ENCODE measurements at places on chromosomes 13 and 19.

GRCh38 chr19:23956051-23956450 is 41.4 kb downstream of the ZNF726 start:
- DNase-seq = no peak

GRCh38 chr19:10565028-10565566 is 713 bp downstream of the KRI1 start:
- peak; percentile 41 for DNase-seq

GRCh38 chr19:5953680-5954213 is 24.2 kb downstream of the RANBP3 start:
- no peak for DNase-seq

DNA sequence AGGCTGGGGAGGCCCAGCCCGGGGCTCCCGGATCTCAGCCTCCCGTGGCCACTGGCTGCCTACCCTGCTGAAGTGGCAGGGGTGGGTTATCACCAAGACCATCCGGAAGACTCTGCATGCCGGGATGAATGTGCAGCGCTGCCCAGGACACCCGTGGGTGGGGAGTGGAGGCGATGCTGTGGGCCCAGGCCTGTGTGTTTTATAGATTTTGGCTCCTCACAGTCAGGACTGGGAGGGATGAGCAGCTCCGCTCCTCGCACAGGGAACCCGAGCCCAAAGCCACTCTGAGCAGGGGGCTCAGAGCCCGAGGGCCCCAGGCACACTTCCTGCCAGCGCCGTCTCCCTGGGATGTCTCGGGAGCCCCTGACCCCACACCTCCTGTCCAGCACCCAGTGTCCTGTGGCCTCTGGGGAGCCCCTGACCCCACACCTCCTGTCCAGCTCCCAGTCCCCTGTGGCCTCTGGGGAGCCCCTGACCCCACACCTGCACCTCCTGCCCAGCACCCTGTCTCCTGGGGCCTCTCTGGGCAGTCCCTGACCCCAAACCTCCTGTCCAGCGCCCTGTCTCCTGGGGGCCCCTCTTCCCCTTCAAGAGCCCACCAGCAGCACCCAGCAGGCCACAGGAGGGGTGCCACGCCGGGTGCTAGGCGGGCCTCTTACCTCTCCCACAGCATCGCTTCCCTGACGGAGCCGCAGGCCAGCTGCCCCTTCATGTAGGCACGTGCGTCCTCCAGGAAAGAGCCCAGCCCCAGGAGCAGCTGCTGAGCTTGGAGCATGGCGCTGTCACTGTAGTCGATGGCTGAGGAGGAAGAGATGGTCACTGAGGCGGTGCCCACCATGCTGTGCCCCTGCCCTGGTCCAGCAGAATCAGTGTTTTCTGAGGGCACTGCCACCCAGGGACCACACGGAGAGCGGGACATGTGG is 31.4 kb downstream of the NAXD start:
- DNase-seq = no peak

DNA sequence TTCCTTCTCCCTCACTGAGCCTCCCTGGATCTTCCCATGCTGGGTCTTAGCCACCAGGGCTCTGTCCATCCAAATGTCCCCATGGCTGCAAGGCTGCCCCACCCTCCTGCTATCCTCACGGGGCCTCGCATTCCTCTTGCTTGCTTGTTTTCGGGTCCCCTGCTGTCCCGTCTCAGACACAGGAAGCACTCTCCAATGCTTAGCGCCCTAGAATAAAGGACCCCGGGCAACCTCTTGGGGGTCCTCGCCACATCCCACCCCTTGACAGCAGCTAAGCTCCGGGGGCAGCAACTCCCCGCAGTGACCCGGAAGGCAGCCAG is 23.7 kb downstream of the SH3GL1 start:
- DNase-seq = no peak

- no peak for DNase-seq
These were observed 107.7 kb upstream of the UQCRFS1 start for GRCh38 chr19:29320618-29321017.

DNA sequence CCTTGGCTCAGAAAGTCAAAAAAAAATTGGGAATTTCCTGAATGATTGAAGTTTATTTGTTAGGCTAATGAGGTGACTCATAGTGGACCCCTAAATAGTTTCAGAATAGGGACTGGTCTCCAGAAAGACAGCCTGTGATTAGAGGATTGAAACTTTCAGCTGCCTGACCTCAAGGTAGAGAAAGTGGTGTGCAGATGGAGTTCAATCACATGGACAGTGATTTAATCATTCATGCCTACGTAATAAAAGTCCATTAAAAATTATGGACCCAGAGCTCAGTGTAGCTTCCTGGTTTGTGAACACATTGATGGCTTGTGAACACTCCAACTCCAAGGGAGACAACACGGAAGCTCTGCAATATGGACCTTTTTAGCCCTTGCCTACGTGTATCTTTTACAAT is 533.2 kb upstream of the PCDH9 start:
- DNase-seq = no peak

GRCh38 chr19:35086455-35086854 is 29.2 kb upstream of the FXYD3 start:
- no peak for DNase-seq

- DNase-seq = no peak
These were observed 8.9 kb upstream of the MYO1F start for GRCh38 chr19:8585894-8586750.

Measured in T-helper 1 cell (primary cell).